ENCODE measurements at places on chromosomes 1 and 21. TPM values are rescaled to one million over a fixed set of nuclear protein-coding genes. Genes with fewer than 3 reads are reported as not detected.

The LENEP gene
- total RNA-seq, result not detected

The S100A7 gene
- total RNA-seq, result not detected

The FNDC10 gene
- total RNA-seq, result 2.2 TPM

The HJV gene
- total RNA-seq, result under 0.01 TPM

The HMCN1 gene
- total RNA-seq, result 2.7 TPM

The CFHR3 gene
- not detected for total RNA-seq

The TNNT2 gene
- 0.25 TPM for total RNA-seq

The PCP4 gene
- 5.2 TPM for total RNA-seq

All from temporal lobe (tissue), 4 donors.